ENCODE measurements at places on chromosomes 7 and 10.

GRCh38 chr7:142348921-142349405 lies 91.1 kb upstream of the PRSS58 start:
- DNase-seq, result no peak

- peak; percentile 85 for DNase-seq
Measured at GRCh38 chr7:124033095-124033806, 384 bp upstream of the TMEM229A start.

DNA sequence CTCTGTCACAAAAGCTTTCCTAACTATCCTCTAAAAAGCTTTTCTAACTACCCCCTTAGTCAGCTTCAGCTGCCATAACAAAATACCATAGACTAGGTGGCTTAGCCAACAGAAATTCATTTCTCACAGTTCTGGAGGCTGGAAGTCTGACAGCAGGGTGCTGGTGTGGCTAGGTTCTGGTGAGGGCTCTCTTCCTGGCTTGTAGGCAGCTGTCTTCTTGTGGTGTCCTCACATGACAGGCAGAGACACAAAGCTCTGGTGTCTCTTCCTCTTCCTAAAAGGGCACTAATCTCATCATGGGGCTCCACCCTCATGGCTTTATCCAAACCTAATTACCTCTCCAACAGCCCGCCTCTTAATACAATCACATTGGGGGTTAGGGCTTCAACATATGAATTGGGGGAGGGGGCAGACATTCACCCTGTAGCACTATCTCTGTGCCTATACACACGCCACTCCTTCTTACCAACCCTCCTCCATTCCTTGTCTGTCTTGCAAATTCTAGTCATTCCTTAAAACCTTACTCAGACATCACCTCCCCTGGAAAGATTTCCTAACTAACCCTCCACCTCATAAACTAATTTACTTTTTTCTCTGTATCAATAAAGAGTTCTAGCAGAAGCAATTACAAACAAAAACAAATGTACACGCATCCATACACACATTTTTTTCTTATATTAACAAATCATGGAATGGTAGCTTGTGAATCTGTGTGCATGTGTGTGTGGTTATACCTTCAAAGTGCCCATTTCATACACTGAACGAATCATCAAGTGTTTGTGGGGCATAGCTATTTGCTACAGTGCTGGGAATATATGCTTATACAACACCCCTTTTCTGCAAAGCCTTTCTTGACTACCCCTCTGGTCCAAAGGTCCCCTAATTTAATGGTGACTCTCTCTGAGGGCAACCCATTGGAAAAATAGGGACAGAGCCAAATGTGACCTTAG lies 26.4 kb downstream of the RHOBTB1 start:
- DNase-seq, result no peak

- DNase-seq, result no peak
Measured at GRCh38 chr10:20115894-20116293, 299.7 kb downstream of the PLXDC2 start.

DNA sequence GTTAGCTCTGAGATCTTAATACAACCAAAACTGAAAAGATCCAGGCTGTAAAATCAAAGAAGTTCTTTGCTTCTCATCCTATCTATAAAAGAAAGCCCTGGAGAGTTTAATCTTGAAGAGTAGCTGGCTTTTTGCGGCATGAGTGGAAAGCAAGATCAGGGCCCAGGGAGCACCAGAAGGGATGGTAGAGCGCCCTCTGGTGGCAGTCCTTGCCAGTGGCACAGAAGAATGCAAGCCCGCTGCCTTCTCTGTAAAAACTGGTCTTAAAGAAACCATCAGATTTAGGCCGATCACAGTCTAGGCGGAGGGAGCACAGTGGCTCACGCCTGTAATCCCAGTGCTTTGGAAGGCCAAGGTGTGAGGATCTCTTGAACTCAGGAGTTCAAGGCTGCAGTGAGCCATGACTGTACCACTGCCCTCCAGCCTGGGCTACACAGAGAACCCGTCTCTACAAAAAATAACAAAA lies 35.6 kb downstream of the CPN1 start:
- peak; percentile 74 for DNase-seq

GRCh38 chr10:86077871-86078638 lies 288.5 kb downstream of the GRID1 start:
- no peak for DNase-seq

DNA sequence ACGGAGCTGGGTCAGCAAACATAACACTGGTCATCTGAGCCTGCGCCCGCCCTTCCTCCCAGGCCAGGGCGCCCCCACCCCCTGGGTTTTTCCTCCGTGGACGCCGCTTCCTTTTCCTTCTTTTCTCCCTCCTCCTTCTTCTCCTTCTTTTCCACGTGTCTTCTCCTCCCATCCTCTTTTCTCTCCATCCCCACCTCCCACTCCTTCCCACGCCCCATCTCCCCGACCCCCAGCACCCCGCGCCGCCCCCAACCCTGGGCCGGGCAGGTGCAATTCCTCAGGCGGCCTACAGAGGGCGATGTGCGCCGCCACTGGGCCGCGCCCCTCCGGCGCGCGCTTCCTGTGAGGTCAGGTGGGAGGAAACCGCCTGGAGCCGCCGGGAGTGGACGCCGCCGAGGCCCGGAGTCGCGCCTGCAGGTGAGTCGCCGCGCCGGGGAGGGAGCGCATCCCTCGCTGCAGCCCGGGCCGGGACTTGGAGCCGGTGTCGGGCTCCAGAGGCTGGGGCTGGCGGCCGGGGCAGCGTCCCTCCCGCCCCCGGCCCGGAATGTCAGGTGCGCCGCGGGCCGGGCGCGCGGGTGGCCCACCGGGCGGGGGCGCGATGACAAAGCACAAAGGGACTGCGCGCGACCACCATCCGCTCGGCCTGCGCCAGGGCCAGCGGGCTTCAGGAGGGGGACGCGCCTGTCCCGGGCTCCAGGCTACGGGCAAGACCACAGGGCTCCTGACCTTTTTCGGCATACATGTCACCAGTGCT lies at the start of gene FAM241B:
FAM241B (plus strand) TSS at position 351 of the 754 bp plus-strand sequence. CDS start 1,497 bp downstream, outside the sequence.
- DNase-seq, result peak; percentile 97

DNA sequence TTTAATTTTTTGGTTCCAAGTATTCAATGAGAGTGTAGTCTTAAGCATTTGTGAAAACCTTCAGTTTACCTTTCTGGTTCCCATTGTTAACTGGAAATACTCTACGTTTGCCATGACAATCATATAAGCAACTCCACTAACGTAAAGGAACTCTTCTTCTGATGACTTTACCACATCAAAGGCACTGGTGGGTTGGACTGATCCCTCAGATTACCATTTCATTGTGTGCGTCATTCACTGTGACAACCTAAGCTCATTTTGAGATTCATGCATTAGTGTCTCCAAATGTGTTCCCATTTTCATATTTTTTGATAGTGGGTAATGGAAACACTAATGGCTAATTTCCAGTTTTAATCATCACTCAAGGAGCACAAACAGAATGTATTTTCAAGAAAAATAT lies 119.9 kb upstream of the COL1A2 start:
- no peak for DNase-seq

GRCh38 chr7:47402941-47403866 lies 178.7 kb downstream of the TNS3 start:
- DNase-seq, result no peak

DNA sequence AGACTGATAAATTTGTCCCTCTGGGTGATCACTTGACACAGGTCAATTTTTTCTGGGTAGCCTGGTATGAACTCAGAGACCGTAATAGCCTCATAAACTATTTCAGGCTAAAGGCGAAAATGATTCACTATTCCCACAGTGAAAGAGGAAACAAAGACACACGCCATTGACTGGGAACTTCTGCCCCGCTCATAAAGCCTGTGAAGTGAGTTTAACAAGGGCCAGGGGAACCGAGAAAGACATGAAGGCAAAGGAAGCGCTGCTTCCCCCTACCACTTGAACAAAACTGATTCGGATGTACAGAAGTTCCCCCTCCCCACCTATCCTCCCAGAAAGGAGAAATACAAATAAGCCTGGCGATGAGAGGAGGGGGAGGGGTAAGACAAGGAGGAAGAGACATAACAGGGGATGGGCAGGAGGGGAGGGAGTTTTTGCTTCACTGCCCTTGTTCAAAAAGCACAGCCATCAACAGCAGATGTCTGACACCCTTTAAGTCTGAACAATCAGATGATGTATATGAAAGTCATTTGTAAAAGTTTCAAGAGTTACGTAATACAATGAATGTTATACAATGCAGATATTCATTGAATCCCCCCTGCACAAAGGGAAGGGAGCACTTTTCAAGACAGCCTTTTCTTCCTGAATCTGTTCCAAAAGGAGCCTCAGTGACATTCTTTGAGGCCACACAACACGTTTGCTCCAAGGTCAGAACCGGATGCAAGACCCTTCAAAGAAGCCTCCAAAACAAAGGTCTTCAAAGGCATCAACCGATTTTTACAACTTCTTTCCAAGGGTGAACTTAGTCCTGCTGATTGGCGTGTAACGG lies 734 bp downstream of the ABCB4 start:
- DNase-seq, result peak; percentile 35

GRCh38 chr10:1420661-1421362 lies 316.5 kb downstream of the ADARB2 start:
- DNase-seq, result peak; percentile 85

DNA sequence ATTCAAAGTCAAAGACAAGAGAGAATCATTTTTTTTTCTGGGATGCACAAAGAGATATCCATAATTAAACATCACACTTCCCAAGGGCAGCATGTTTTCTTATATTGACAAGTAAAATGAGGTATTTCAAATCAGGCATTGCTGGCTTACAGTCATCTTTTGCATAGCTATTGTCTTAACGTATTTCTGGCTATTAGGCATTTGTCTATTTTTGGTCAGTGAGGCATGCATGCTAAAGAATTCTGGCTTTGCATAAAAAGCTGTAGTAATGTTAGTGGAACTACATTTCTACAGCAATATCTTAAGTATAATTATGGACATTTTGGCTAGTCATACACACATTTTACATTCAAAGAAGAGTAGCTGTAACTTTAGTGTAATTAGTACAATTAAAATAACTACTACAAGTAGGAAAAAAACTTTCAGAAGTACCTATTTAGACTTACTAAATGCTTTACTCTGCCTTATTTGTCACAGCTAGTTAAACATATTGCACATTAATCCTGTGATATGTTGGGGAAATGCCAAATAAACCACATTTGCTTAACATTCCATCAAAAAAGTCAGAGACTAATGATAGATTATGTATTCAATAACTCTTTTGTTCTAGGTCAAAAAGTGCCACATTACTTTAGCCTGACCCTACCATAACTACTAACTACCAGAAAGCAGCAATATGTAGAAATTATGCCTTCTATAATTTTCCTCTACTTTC lies 76.4 kb downstream of the RELN start:
- no peak for DNase-seq

- DNase-seq, result no peak
Measured at GRCh38 chr10:51137756-51138529, 63.7 kb downstream of the PRKG1 start.

GRCh38 chr7:7620644-7621210 lies 19.8 kb upstream of the UMAD1 start:
- DNase-seq, result peak; percentile 50

DNA sequence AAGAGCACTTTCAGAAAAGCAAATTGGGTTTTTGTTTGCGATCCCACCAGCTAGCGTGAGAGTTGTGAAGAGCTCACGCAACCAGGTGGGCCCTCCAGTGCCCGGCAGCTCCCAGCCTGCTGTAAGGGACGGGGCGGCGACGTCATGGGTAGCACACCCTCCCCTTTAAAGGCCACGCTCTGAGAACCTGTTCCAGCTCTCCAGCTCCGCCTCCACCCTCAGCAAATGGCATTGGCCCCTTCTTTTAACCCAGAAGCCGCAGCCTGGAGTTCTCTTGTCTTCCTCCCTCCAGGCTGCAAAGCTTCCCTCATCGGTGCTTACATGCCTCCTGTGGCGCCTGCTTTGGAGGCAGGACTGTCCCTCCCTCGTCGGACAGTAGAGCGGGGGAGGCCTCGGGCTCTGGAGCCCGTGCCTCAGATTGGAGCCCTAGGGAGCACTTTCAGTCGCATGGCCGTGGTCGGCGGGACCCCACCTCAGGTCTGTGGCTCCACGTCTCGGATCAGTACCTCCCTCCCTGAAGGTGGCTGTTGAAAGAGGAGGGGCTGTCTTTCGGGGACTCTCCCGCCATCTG lies 32.9 kb downstream of the WIPI2 start:
- DNase-seq, result no peak

DNA sequence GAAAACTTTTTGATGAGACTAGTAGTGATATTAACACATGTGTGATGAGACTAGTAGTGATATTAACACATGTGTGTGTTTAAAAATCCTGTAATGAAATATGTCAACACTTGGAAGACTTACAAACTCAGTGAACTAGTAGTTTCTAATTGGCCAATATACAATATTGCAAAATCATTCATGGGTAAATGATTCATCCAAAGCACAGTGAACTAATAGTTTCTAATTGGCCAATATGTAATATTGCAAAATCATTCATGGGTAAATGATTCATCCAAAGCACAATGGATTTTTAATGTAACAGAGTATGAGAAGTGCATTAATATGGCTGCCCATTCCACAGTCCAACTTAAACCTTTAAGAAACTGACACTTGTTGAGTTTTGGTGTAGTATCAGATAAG lies 77.8 kb downstream of the ATAD1 start:
- no peak for DNase-seq

DNA sequence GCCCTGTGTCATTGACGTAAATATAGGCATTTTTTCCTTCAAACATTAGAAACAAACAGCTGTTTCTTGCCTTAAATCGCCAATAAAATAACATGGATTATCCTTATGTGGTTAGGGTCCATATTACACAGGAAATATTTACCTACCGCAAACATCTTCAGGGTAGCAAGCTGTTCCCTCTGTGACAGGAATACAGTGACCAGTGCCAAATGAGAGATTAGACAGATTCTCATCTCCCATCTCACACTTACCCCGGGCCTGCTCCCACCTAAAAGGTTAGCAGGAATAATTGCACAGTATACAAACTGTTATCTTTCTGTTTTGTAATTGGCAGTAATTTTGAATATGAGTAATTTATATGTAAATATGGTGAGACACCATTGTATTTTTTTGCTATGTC lies 16.5 kb downstream of the MKI67 start:
- DNase-seq, result no peak

GRCh38 chr10:106771154-106771553 lies 393.4 kb downstream of the SORCS1 start:
- no peak for DNase-seq

DNA sequence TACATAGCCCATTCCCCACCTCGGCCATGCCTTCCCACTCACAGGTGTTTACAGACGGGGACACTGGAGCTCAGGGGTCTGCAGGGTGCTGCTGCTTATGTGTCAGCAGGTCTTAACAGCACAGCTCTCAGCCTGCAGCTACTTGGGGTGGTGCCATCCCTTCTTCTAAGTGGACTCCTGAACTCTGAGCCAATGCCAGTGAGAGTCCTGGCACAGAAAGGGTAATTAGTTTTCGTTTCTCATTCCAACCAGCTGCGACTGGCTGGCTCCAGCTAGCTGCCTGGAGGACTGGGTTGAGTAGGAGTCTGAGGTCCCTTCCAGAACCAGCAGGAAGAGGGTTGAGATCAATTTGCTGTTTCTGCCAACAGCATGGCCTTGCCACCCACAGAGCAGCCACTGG lies 88.3 kb upstream of the AGK start:
- no peak for DNase-seq
